ENCODE measurements at places on chromosomes 11 and 22.
A peak's percentile ranks its signal among the peaks of the same experiment; 100 is the strongest.

DNA sequence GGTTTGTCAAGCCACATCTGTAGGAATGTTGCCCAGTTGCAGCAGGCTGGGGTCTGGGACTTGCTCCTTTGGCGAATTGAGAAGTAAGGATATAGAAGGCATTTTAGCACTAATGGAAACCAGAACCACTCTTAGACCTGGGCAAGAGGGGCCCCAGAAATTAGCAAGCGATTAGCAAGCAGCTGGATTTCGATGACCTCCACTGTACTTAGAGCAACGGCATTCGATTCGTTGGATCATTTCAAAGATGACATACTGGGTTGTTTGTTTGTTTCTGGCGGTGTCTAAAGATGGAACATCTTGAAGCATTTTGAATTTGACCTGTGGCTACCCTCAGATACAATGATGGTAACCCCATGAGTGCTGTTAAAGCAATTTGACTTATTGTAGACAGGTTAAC lies 1.2 kb upstream of the CDPF1 start:
- no peak for DNase-seq

DNA sequence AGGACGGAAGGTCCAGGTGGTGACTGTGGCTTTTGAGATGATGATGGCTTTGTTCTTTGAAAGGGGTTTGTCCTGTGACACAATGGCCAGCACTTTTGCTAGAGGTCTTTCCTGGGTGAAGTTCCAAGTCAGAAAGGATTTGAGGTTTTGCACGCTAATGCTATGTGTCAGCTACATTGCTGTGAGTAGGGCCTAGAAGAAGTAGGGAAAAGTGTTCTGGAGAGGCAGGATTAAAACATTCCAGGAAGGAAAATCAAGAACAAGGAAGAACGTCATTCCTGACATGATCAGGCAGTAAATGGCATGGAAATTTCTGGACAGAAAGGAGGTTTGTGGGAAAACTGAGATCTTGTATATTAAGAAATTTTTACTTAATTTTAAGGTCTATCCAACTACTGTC lies 290.7 kb downstream of the NTM start:
- no peak for DNase-seq

GRCh38 chr11:64268893-64269539 lies 15.4 kb downstream of the BAD start:
- peak; percentile 23 for DNase-seq

GRCh38 chr11:58926695-58927094 lies 12.6 kb upstream of the GLYATL1 start:
- no peak for DNase-seq

DNA sequence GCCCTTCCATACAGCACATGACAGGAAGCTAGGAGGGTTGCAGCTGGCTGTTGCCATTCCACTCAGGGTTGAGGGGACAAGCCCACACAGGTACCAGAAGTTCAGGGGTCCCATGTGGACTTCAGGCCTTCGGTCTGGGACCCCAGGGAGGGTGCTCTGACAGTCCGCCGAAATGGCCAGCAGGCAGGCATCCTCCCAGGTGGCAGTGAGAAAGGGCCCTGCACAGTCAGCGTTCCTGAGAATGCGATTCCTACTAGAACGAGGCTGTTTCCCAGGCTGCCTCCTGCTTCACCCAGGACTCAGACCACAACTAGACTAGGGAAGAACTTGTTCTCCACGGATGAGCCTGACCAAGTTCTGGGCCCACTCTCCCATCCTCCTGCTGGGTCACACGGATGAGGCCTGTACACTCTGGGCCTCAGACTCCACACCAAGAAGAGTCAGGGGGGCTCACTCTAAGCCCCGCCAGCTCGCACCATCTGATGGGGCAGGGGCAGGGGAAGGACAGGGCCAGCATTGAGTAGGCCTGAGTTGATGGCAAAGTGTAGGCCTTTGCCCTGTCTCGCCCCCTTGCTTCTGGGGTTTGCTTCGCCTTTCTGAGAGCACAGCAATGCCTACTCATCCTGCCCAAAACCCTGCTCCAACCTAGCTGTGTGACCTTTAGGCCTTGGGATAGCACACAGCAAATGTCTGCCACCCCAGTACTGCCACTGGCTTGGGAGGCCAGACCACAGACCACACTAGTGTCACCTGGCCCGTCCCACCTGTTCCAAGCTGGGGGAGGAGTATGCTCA lies 14.0 kb downstream of the KCNQ1OT1 start:
- no peak for DNase-seq

DNA sequence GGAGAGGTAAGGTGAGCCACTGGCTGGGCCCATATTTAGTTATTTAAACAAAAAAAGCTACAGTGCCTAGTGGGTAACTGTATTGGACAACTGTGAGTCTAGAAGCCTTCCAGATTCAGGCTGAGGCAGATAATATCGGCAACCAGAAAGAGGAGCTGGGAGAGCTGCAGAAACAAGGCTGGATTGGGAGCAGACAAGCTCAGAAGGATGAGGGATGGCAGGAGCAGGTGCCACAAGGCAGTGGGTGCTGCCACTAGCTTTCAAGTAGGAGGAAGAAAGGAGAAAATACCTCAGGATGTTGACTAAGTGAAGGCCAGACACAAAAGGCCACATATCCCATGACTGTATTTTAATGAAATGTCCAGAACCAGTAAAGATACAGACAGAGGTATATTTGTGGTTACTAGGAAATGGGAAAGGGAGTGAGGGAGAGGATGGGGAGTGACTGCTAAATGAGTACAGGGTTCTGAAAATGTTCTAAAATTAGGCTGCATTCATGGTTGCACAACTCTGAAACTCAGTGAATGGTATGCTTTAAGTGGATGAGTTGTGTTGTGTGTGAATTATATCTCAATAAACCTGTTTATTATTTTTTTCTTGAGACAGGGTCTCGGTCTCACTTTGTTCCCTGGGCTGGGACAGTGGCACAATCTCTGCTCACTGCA lies 11.8 kb upstream of the RAPSN start:
- no peak for DNase-seq

DNA sequence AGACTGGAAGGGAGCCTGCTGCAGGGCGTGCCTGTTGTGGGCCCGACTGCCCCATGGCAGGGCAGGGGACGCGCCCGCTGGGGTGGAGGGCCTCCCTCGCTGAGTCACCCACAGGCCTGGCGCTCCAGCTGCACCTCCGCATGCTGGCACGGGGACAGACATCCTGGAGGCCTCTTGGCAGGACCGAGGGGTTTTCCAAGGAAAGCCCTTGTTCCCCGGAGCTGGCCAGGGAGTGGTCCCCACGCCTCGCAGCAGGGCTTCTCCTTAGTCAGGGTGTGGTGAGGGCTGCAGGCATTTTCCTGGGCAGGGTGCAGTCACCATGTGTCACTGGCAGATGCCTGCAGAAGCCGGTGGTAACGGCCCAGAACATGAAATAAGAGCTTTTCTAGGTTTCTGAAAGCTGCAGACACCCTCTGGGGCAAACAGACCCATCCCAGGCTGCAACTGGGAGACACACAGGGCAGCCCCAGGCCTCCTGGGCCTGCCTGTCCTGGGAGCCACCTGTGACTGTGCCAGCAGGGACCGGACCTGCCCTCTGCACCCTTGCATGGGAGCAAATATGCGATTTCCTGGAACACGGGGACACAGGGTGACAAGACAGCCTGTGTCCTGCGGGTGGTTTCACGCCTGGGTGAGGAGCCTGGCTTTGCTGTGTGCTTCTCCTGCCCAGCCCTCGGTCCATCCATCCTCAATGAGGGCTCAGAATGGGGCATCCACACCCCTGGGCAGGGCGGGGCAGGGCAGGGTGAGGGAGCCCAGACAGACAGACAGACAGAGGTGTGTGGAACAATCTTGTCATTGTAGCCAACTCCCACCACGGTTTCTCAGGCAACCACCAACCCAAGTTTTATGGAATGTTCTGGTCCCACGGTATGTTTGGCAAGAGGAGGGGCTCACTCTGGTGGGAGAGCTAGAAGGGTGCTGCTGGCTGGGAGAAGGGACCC lies 43.2 kb upstream of the FADD start:
- DNase-seq = no peak

GRCh38 chr11:69382131-69383128 lies 88.5 kb downstream of the MYEOV start:
- peak; percentile 14 for DNase-seq

DNA sequence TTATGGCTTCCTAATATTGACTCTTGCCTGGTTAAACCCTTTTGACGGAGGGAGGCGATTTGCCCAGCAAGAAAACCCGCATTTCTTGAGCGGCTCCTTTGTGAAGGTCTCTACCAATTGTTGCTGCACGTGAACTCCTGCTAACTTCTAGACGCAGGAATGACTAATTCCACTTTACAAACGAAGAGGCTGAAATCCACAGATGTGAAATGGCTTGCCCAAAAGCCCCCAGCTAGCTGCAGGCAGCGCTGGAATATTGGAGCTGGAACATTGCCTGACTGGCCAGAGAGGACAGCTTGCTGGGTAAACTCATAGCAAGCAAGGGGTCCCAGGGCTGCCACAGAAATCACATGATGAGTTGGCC lies 542 bp downstream of the GCAT start:
- DNase-seq = no peak

DNA sequence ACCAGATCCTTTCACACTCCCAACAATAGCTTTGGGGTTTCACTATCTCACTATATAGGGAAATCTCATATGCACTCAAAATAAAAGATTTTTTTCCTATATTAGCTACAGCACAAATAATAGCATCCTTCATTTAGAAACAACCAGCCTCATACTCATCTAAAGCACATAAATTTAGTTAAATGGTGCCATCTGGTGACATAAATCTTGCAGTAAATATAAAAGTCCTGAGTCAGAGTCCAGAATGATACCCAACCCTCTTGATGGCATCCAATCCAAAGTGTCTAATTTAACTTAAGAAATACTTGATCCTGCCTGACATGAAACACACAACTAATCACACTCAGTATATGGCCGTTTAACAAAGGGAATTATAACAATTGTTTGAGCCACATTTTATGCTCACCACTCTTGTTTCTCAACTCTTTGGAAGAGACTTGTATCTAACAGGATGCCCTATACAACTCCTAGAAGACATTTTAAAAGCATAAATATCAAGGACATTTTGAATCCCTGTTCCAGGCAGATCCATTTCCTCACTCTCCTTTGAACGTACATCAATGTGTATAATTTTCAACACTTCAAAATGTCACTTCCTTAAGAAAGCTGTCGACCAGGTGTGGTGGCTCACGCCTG lies 36.2 kb downstream of the DLG2 start:
- no peak for DNase-seq

DNA sequence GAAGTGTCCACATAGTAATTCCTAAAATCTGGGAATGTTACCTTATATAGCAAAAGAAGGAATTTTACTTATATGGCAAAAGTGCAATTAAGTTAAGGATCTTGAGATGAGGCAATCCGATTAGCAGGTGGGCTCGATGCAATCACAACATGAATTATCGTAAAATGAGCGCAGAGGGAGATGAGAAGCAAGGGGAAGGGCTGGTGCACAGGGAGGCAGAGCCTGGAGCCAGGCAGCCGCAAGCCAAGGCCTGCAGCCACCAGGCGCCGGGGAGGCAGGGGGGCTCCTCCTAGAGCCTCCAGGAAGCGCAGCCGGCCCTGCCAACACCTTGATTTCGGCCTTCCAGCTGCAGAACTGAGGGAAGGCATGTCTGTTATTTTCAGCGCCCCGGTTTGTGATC lies 85.7 kb downstream of the CELSR1 start:
- DNase-seq = no peak

DNA sequence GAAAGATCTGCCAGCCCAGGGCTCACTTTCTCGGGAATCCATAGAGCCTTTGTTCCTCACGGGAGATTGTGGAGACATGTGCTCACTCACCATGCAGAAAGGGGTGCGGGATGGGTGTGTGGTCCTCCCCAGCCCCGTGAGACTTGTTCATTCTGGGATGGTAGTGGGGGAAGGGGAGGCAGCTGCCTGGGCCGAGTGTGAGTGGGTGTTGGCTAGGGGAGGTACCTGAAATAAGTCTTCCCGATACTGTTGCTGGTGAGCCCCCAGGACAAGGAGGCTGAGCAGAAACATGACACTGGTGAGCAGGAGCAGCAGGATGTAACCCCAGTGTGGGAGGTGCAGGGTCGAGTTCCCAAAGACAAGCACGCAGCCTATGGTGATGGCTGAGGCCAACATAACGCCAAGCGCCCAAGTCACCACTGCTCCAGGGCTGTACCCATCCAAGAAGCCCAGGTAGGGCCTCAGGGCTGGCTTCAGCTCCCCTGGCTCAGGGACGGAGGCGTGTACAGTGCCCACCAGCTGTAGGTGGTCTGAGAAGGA lies 2.8 kb downstream of the SLC7A4 start:
- DNase-seq = no peak

- peak; percentile 23 for DNase-seq
Observed at GRCh38 chr11:9758637-9759518, 95.0 kb downstream of the SWAP70 start.

GRCh38 chr11:60996381-60997138 lies 25.1 kb downstream of the CD6 start:
- no peak for DNase-seq

- DNase-seq = no peak
Observed at GRCh38 chr11:32121012-32121411, 30.1 kb downstream of the RCN1 start.

DNA sequence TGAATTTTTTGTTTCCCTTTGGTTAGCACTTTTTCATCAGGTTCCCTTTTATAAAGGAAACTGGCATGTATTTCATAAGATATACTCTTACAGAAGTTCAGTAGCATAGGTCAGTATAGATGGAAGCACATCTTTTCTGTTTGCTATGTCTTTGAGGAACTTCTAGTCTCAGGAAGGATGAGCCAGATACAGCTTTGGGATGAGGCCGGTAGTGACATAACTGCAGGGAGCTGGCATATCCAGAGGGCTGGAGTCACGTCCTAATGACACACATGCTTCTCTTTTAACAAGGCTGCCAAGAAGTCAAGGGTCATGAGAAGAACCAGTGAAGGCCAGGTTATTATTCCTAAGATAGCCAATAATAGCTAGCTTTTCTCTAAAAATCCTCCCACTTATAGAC lies 33.3 kb upstream of the ADSL start:
- no peak for DNase-seq

DNA sequence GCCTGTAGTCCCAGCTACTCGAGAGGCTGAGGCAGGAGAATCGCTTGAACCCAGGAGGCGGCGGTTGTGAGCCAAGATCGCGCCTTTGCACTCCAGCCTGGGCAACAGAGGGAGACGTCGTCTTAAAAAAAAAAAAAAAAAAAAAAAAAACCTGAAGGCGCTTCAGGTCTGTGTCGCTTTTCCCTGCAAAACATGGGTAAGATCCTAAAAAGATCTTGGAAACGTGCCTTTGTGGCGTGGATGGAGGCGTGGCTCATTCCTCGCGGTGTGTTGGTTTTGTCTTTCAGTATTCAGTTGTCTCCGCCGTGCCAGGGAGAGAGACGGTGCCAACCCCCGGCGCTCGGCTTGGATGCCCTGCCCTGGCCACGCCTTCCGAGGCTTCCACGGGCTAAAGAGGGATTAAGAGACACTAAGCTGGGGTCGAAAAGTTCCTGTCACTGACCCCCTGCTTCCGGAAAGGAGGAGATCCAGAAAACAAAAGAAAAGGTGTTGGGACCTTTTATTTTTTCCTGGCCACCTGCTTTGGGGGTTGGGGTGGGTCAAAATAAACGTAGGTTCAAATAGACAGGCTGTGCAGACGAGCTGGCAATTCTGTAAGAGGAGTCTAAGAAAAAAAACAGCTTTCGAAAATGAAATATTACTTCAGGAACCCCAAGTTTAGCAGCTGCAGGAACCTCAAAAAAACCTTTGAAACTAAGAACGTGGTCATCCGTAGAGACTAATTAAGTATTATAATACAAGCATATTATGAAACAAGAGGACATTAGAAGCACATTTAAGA lies 1.1 kb upstream of the SLC35F2 start:
- DNase-seq = no peak

All from CD8-positive, alpha-beta memory T cell (primary cell).